Lower leg skin (tissue), 4 donors: ENCODE measurements at places on chromosomes 4 and X.

GRCh38 chrX:70969635-70970481 lies 39.0 kb upstream of the SLC7A3 start:
- no peak for DNase-seq

DNA sequence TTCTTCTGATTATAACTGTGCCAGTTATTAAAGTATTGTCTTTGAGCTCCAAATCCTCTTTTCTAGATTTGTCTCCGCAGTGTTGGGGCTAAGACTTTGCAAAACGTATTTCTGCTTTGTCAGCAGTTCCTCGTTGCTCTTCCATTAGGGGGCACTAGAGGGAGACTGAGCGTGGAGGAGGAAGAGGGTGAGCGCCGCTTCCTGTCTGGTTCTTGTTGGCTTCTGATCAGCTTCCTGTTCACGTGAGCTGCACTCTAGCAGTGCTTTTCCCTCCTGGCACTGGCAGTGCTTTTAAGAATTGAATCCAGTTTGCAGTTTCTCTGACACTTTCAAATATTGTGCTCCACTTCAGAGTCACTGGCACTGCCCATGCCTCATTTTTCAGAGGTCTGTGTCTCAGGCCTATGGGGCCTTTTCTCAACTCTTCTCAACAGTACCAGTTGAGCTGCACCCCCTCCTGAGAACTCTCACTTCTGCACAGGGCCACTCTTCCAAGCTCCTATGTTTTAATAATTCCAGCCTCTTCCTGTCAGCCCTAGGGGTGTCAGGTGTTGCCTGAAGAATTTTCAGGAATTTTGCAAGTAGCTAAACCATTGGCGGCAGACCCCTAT lies 54.4 kb upstream of the LCORL start:
- DNase-seq = no peak

DNA sequence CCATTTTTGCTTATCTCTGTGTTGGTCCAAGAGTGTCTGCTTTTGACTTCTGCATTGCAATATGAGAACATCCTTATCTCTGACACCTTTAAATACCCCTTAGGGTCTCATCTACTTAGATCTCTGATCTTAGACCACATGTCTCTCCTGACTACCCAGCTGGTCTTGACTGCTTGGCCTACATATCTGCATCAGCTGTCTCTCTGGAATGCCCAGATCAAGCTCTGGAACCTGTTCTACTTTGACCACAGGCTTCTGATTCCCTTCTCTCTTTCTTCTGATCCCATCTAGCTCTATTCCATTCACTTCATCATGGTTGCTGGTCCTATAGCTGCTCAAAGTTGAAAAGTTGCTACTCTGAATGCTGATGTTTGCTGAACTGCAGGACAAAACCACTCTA lies 301.2 kb downstream of the MAPK10 start:
- no peak for DNase-seq

GRCh38 chrX:13691841-13692371 lies 3.0 kb downstream of the RAB9A start:
- no peak for DNase-seq

GRCh38 chr4:6608758-6609414 lies 31.6 kb upstream of the MRFAP1 start:
- no peak for DNase-seq

DNA sequence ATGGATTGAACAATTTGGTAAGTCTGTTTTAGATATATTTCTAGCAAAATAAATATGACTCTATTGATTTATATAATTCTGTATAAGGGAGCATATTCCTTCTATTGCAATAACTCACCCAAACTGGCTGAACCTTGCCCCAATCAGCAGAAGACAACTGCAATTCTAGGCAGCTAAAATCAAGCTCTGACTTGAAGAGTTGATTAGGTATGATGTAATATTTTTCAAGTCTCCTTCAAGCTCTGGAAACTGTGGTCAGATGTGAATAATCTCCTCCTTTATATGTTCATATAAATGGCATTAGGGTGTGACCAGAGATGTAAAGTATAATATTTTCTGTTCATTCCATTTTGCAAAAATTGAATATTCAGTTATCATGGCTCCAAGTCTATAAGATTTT lies 8.2 kb downstream of the RASSF6 start:
- DNase-seq = no peak

- DNase-seq = no peak
These were observed 50.0 kb downstream of the HOPX start for GRCh38 chr4:56630876-56631666.

DNA sequence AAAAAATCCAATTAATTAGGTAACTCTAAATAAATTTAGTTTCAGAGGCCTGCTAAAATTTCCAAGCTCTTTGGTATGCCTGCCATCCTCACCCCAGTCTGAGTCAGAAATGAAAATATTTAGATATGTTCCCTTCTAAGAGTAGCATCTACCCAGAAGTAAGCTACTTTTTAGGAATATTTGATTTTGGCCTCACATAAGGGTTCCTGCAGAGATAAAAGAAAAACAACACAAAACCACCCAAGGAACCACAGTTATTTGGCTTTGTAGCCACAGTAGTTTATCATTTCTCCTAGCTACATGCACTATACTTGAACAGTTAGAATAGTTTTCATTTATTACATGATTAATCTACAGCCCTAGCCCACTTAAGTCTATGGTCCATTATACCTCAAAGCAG lies 192.6 kb upstream of the FAM241A start:
- DNase-seq = no peak

DNA sequence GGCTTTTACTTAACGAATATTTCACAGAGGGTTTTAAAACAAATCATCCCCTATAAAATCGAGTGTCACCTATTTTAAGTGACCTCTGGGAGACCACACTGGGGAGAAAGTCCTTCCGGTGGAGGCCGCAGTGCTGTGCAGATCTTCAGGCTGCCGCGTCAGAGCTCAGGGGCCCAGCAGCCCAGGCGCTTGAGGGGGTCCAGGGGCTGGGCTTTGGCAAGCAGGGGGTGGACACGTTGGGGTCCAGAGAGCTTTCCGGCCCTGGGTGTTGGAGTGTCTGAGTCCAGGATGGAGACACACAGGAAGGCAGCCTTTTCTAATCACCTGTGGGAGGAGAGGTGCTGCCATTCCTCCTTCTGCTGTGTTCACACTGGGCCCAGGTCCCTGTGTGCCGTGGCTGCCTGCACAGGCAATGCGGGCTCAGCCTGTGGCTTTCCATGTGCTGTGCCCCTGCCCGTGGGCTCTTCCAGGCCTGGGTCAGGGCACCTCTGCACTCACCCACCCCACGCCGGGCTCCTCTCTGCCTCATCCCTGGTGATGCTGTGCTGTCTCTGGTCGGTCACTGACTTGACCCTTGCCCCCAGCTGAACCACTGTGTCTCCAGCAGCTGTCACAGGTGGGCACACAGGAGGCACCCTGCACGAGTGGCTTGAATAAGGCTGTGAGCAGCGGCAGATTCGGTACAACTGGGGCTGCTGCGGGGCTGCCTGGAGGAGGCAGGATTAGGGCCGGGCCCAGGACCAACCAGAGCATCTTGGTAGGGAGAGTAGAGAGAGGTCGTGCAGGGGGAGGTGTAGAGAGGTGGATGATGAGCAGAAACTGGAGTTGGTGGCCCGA lies 10.0 kb downstream of the HTRA3 start:
- no peak for DNase-seq
